Small intestine (tissue), 16 donors: ENCODE measurements at places on chromosomes 4 and X.

DNA sequence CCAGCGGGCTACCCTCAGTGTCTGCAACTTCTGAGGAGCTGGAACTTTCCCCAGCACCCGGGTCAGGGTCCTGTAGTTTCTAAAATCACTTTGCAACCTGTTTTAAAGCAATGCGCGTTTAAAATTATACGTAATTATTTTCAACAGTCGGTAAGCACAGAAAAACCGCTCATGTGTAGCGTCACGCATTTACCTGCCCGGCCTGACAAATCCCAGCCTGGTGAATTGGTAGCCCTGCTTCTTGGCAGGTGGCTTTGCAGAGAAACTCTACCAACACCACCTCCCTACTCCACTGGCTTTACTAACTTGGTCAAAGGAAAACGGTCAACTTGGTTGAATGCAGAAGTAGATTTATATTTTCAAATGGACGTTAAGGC, 640 bp downstream of the BANK1 start:
- peaks cover 4% of the 10 kb centered on the region for H3K4me1 ChIP-seq
- no peaks in the 10 kb centered on the region for H3K36me3 ChIP-seq
- peak; percentile 33 for DNase-seq
- no peaks in the 10 kb centered on the region for H3K27me3 ChIP-seq

GRCh38 chr4:7581477-7581876, 146.7 kb upstream of the PSAPL1 start:
- no peak overlapping the region for H3K4me3 ChIP-seq
- no peaks in the 10 kb centered on the region for H3K36me3 ChIP-seq
- DNase-seq, result peak; percentile 62
- no peak overlapping the region for H3K27ac ChIP-seq
- H3K4me1 ChIP-seq, result no peaks in the 10 kb centered on the region
- H3K27me3 ChIP-seq, result no peaks in the 10 kb centered on the region

GRCh38 chr4:138247643-138248042, 5.5 kb upstream of the SLC7A11 start:
- H3K36me3 ChIP-seq, result no peaks in the 10 kb centered on the region
- no peaks in the 10 kb centered on the region for H3K27me3 ChIP-seq
- no peak overlapping the region for H3K4me3 ChIP-seq
- H3K27ac ChIP-seq, result no peak overlapping the region
- DNase-seq, result no peak
- no peaks in the 10 kb centered on the region for H3K4me1 ChIP-seq

DNA sequence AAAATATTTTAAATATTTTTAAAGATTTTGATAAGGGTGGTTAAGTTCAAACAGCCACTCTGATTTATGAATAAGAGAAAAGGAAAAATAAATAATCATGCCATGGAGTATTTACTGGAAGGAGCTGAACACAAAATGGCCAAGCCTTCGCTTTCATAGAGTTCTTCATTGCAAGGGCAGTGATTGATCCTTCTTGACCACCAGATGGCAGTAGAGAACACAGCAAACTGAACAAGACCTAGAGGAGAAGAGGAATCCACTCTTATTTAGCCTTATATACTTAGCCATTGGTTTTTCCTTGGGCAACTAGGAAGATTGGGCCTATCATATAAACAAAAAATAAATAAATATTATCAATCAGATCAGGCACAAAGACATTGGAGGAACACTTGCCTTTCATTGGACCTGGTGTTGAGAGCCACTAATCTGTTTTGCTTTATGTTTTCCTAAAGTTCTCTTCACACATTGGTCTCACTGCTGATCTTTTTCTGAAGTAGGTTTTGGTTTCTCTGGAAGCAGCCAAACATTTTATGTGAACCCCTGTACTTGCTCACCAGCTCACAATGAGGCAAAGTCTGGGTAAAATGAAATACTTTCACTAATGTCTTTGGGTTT, 58.1 kb upstream of the PARM1 start:
- no peak overlapping the region for H3K27ac ChIP-seq
- DNase-seq, result peak; percentile 75
- H3K27me3 ChIP-seq, result no peaks in the 10 kb centered on the region
- H3K4me1 ChIP-seq, result no peaks in the 10 kb centered on the region
- H3K4me3 ChIP-seq, result no peak overlapping the region
- H3K36me3 ChIP-seq, result no peaks in the 10 kb centered on the region

GRCh38 chr4:150679765-150680343, 97.9 kb downstream of the MAB21L2 start:
- no peak overlapping the region for H3K4me3 ChIP-seq
- H3K36me3 ChIP-seq, result no peaks in the 10 kb centered on the region
- H3K27ac ChIP-seq, result no peak overlapping the region
- DNase-seq, result no peak
- no peaks in the 10 kb centered on the region for H3K4me1 ChIP-seq
- H3K27me3 ChIP-seq, result no peaks in the 10 kb centered on the region

GRCh38 chrX:154734061-154734781, 16.7 kb downstream of the GAB3 start:
- peak; percentile 29 for DNase-seq
- H3K36me3 ChIP-seq, result no peaks in the 10 kb centered on the region
- peaks cover 10% of the 10 kb centered on the region for H3K4me1 ChIP-seq

DNA sequence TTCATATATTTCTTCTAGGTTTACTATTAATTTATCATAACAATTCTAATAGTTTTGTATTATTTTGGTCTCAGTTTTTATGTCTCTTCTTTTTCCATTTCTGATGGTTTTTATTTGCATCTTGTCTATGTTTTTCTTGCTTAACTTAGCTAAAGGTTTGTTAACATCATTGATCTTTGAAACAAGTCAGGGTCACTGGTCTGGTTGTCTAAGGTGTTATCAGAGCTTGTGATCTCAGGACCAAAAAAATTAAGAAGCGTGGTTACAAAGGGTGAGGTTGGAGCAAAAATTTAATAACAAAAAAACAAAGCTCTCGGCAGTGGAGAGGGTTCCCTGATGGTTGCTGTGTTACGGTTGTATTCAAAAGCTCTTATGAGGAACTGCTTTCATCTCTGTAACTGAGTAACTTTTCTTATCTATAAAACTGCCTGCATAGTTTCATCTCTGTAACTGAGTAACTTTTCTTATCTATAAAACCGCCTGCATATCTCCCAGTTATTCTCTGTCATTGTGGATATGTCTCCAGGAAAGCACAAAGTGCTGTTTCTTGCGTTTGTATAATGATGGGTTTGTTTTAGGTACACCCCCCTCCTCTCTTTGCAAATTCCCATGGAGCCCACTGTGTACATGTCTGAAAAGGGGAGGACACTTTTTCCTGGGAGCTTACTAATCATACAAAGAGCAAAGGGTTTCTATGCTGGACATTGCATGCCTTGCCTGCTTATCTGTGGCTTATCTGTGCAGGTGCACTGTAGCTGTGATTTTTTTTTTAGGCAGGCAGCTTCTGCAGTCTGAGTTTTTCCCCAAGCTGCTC, 62.4 kb upstream of the UGT2B15 start:
- DNase-seq, result peak; percentile 89
- H3K36me3 ChIP-seq, result no peaks in the 10 kb centered on the region
- H3K4me3 ChIP-seq, result no peak overlapping the region
- H3K27ac ChIP-seq, result no peak overlapping the region

DNA sequence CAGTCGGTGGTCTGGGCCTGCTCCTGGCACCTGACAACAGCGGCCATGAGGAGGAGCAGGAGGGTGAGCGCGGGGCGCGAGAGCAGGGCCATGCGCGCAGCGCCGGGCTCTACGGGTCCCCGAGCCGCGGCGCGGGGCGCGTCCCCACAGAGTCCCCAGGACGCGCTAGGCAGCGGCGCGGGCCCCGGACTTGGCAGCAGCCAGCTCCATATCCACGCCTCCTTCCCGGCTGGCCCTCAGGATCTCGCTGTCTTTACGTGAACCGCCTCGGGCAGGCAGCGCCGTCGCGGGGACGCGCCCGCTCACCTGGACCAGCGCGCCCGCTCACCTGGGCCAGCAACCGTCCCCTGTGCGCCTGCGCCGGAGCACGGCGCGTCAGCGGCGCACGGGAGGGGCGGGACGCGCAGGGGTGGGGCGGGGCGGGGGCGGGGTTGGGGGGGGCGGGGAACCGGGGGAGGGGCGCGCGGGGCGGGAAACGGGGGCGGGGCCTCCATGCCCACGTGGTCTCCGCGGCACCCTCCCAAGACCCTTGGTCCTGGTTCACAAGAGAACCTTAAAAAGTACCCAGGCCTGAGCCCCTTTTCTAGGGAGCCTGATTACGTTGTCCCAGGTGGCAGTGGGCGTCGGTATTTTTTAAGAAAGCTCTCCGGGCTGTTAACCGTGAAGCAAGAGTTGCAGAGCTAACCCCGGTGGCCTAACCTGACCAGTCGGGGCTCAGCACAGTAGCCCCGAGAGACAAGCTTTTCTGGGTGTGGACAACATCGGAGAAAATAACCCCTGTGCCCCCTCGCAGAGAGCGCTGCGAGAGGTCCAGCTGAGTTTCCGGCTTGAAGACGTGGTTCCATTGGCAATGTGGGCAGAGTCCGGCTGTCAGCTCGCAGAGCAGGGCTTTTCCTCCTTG, at the start of gene PLA2G12A:
TSS of gene PLA2G12A (minus strand) at position 353 of the 901 bp plus-strand sequence. CDS start at position 92, 261 bp downstream.
- no peaks in the 10 kb centered on the region for H3K36me3 ChIP-seq
- H3K4me1 ChIP-seq, result peaks cover 3% of the 10 kb centered on the region
- DNase-seq, result peak; percentile 95
- H3K4me3 ChIP-seq, result peak within 1 kb of the TSS; percentile 79

DNA sequence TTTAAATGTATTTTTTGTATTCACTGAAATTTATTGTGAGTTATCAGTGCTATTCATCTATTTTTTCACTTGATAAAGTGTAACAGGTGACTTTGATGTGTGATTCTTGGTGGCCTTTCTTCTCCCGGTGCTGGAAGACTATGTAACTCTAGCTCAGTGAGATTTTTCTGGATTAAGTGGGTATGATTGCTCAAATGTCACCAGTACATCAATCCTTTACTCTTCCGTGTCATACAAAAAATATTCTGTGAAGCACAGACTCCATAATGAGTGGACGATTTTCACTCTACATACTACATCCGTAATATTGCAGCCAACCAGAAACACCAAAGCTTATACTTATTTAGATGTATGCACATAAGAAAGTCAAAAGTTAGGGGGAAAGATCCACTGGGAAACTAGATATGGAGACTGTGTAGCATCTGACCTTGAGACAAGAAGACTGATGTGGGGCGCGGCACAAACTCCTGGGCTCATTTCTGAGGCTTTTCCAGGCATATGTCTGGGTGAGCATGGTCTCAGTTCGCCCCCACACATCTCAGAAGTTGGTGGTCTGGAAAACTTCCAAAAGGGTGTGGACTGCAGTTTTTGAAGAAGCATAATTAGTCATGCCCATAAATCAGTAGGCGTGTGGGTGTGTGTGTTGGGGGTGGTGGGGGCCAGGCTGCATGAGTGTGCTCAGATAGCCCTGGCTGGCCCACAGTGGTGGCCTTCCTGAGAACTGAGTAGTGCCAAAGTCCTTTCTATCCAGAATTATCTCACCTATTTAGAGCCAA, 53.9 kb upstream of the TENM3 start:
- no peaks in the 10 kb centered on the region for H3K4me1 ChIP-seq
- no peak overlapping the region for H3K4me3 ChIP-seq
- H3K27ac ChIP-seq, result no peak overlapping the region
- no peaks in the 10 kb centered on the region for H3K36me3 ChIP-seq
- no peaks in the 10 kb centered on the region for H3K27me3 ChIP-seq
- no peak for DNase-seq

DNA sequence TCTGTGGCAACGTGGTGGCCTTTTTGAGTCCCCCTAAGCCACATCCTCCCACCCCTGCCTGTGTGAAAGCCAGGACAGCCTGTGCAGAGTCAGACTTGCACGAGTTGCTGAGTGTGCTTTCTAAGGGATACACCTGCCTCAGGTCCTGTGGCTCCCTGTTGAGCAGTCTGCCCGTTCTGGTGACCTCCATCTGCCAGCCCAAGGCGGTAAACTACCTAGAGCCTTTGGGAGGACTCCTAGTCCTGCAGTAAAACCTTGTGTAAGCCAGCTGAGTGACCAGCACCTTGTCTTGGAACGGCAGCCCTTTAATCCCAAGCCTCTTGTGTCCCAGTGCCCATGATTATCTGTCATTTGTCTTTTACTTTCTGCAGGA, 69.3 kb downstream of the NBDY start:
- H3K27me3 ChIP-seq, result no peaks in the 10 kb centered on the region
- no peak for DNase-seq
- H3K27ac ChIP-seq, result no peak overlapping the region
- H3K36me3 ChIP-seq, result no peaks in the 10 kb centered on the region
- H3K4me3 ChIP-seq, result no peak overlapping the region
- H3K4me1 ChIP-seq, result no peaks in the 10 kb centered on the region

- H3K27me3 ChIP-seq, result no peaks in the 10 kb centered on the region
- no peak overlapping the region for H3K27ac ChIP-seq
- no peaks in the 10 kb centered on the region for H3K4me1 ChIP-seq
- DNase-seq, result no peak
Observed at GRCh38 chr4:123474817-123475216, 78.2 kb downstream of the SPRY1 start.

DNA sequence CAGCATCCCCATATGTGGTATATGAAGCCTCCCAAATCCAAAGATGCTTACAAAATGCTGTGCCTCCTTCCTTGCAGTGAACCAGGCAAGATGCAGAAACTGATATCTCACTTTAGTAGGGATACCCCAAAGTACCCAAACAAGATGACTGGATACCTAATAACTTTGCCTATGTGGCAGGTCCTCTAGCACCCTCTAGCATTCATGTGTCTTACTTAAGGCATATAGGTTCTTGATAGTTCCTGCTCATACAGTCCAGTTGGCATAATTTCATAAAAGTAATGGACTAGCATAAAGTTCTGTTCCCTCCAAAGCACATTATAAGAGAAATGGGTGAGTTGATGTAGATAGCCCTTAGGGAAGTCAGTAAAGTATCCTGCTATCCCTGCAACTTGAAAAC, 36.8 kb upstream of the SPP1 start:
- no peak for DNase-seq
- H3K27me3 ChIP-seq, result no peaks in the 10 kb centered on the region
- no peaks in the 10 kb centered on the region for H3K36me3 ChIP-seq
- no peak overlapping the region for H3K4me3 ChIP-seq
- no peak overlapping the region for H3K27ac ChIP-seq

GRCh38 chr4:133149932-133150471, 908 bp downstream of the PCDH10 start:
- H3K27me3 ChIP-seq, result peaks cover 11% of the 10 kb centered on the region
- H3K36me3 ChIP-seq, result no peaks in the 10 kb centered on the region
- no peak for DNase-seq
- peaks cover 21% of the 10 kb centered on the region for H3K4me1 ChIP-seq
- no peak overlapping the region for H3K4me3 ChIP-seq

- no peak for DNase-seq
- H3K4me1 ChIP-seq, result no peaks in the 10 kb centered on the region
- H3K36me3 ChIP-seq, result peaks cover 57% of the 10 kb centered on the region
- H3K27ac ChIP-seq, result no peak overlapping the region
Observed at GRCh38 chrX:153464116-153464515, 6.3 kb downstream of the HAUS7 start.

DNA sequence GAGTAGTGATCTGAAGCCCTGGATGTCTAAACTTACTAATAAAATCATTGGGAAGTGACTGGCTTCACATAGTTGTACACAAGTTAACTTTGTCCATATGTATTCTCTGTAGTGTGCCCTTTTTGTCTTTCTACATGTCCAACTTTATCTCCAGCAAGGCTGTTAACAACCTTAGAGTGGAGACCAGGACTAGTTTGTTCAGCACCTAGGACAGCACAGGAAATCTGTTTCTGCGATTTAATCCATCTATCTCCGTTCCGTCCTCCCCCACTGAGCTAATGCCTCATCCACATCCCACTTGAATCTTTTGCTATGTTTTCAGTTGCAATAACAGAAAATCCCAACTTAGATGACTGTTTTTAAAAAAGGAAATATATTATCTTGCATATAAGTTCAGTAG, 3.4 kb upstream of the ARR3 start:
- DNase-seq, result no peak
- H3K27ac ChIP-seq, result no peak overlapping the region
- no peaks in the 10 kb centered on the region for H3K27me3 ChIP-seq
- H3K36me3 ChIP-seq, result no peaks in the 10 kb centered on the region
- H3K4me1 ChIP-seq, result no peaks in the 10 kb centered on the region
